Activated gamma-delta T cell (primary cell): ENCODE measurements at places on chromosomes 13 and 19.

DNA sequence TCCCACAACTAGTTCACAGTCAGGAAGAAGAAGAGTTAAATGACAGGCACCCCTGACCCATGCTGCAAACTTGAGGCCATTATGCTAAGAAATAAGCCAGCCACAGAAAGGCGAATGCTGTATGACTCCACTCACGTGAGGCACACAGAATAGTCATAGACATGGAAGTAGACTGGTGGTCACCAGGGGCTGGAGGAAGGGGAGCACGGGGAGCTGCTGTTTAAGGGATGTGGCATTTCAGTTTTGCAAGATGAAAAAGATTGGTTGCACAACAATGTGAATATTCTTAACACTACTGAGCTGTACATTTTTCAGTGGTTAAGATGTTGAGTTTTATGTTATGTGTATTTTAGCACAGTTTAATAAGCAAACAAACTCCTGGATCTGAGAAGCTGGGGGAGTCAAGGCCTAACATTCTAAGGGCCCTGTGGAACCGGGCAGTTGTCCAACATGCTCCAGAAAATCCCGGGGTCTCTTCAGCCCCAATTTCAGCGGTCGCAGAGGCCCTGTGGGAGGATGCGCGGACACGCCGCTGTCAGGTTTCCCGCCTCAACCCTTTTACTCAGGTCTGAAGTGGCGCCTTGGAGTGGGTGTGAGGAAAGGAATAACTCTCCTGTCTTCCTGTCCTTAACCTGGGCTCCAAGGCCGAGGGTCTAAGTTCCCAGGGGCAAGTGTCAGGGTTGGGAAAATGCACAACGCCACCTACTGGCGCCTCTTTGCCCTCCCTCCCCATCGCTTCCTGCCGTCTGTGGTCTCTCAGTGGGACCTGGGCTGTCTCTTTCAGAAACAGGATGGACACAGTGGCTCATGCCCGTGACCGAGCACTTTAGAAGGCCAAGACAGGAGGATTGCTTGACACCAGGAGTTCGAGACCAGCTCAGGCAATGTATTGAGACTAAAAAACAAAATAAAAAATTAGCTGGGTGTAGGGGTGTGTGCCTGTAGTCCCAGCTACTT is 4.4 kb upstream of the TMEM272 start:
- DNase-seq: no peak

DNA sequence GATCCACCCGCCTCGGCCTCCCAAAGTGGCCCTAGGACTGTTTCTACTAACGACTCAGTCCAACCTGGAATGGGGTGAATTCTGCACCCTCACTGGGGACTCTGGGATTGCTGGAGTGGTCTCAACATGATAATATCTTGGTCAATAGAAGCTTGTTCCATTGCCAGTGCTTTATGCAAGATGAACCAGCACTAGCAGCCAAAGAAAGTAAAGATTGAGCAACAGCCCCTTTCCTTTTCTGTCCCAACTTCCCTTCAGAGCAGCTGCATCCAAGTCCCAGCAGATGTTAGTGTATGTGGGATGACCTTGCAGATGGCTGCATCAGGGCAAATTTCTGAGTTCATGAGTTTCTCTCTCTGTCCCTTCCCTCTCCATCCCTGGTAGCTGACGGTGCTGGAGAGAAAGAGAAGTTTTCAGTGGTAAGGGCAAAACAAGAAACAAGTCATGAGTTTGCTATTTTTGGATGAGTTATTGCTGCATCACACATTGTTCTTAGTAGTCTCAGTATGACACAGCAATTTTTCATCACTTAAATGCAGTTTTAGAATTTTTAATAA is 183.6 kb upstream of the EDNRB start:
- DNase-seq: no peak

DNA sequence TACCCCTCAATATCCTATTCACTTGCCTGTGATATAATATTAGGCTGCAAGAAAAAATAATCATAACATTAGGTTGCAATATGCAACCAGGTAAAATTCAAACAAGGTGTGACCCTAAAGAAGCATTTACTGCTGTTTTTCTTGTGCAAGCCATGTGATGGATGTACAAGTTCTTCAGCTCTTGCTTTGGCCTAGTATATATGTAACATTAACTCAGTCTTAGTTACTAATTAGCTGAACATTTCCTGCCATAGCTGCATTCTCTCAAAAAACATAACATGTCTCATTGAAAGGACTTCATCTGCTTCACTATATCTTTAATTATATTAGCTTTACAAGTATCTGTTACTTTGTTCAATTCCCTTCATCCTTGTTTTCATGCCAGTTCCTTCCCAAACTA is 406.8 kb upstream of the HTR2A start:
- DNase-seq: no peak

GRCh38 chr19:54928299-54928698 is 19.0 kb downstream of the NLRP7 start:
- DNase-seq: no peak

- no peak for DNase-seq
Measured at GRCh38 chr19:17526922-17527321, 15.5 kb downstream of the PGLS start.

DNA sequence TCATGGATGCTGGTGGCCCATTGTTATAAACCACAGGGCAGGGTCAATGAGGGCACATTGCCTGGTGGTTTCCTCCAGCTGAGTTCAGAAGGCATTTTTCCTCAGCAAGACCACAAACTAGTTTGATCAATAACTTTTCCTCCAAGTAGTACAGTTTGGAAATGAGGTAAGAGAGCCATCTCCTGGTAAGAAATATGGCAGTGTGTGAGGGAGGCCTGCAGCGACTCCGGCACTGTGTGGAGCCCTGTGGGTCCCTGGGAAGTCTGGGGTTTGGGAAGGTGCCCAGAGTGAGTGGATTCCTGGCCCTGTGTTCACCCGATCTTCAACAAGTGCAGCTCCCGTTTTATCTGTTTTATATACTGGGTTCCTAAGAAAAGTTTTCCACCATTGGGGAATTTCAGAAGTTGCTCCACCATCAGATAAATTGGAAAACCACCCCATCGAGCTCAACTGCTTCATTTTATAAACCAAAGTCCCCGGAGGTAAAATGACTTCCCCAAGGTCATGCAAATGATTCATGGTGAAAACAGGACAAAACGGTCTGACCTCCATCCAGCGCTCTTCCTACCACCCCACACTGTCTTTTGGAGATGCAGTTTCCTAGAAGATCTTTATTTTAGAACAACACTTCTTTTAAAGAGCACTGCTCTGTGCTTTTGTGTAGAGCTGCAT is 148.4 kb downstream of the KATNAL1 start:
- DNase-seq: no peak

DNA sequence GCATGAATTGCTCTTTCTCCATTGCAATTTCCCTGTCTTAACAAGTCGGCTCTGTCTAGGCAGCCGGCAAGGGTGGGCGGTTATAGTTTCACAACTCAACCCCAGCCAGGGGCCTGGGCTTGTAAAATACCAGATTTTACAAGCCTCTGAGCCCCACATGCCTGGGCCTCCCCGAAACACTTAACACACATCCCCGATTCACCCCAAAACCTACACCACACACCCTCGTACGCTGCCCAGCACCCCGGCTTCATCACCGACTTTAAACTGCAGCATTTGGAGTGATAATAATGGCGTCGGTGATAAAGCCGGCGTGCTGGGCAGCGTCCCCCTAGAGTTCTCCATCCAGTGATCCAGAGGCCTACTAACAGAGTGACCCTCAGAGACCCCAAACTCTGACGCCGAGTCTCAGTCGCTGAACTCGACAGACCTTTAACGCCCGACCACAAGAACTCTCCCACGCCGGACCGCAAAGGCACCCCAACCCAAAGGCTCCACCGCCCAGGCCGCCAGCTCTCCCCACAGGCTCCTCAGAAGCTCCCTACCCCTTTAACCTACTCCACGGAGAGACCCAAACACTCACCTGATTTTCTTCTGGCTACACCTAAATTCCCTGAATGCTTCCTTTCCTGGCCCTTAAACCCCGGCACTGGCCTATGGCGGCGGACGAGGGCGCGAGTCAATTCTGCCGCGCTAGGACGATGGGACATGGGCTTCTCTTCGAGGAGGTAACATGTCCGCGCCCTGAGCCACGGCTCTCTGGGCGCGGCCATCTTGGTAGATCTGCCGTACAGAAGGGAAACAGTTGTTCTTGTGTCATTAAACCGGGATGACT is at the start of gene ZNF649:
Gene ZNF649, minus strand, starts transcription at position 687 of the 835 bp plus-strand sequence. CDS start 4,910 bp downstream, outside the sequence.
- DNase-seq: peak; percentile 40

DNA sequence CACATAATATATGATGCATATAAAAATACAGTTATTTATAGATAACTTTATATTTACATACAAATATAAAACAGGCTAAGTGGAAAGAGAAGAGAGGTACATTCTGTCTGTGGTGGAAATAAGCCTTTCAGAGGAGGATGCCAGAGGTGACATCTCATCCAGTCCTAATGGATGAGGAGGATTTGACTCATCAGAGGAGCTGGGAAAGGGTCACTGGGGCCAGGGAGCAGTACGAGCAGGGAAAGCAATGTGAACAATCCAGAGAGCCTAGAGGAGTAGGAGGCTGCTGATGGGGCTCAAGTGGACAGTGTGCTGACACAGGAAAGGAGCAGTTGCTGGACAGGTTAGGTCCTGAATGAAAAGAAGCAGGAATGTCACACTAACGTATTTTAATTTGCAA is 18.6 kb downstream of the NALCN start:
- no peak for DNase-seq

- DNase-seq: no peak
Measured at GRCh38 chr13:110089815-110090214, 217.1 kb downstream of the COL4A1 start.

- no peak for DNase-seq
Measured at GRCh38 chr13:113971471-113972231, 2.2 kb downstream of the C13orf46 start.

DNA sequence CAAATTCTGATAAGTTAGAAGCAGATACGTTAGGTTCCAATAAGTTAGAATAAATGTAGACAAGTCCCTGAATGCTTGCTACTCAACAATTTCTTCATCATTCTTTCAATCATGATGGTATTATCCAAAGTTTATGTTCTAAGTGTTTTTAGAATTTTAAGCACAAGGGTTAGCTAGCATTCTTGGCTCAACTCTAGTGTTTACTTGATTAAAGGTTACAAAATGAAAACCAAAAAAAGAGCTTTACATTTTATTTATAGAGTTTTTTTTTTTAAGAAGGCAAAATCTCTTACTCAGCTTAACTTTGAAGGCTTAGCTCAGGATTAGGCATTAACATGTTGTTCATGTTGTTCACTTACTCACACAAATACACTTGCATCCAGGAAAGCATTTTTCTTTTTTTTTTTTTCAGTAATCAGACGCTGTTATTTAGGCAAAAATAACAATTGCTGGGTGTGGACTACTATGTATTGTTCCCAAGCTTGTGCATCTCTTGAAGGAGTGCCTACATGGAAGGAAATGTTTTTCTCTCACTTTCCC is 420.6 kb downstream of the DCT start:
- no peak for DNase-seq

GRCh38 chr13:48629277-48629676 is 24.5 kb upstream of the CYSLTR2 start:
- no peak for DNase-seq

GRCh38 chr19:5954293-5954692 is 23.6 kb downstream of the RANBP3 start:
- no peak for DNase-seq

- DNase-seq: no peak
Measured at GRCh38 chr19:45864629-45865082, 530 bp downstream of the FOXA3 start.

- DNase-seq: no peak
Measured at GRCh38 chr19:4018775-4019504, 11.4 kb downstream of the PIAS4 start.

GRCh38 chr13:21405309-21405708 is 53.8 kb downstream of the ZDHHC20 start:
- no peak for DNase-seq

GRCh38 chr19:34904664-34905527 is 21.8 kb upstream of the ZNF30 start:
- DNase-seq: no peak

- no peak for DNase-seq
Measured at GRCh38 chr19:54937926-54938325, 9.4 kb downstream of the NLRP7 start.

DNA sequence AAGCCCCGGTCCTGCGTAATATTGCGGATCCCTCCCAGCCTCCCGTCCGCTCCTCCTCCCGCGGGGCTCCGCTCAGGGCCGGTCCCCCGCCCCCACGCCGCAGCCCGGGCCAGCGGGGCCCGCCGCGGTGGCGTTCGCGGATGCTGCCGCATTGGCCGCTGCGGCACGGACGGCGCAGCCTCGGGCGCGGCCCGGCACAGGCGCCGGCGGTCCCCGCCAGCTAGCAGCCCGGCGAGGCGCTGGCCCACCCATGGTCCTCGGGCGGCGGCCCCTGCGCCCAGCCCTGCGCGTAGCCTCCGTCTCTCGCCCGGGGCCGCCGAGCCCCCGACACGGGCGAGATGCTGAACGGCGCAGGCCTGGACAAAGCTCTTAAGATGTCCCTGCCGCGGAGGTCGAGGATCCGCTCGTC is at the start of gene ATP8A2:
Gene ATP8A2, plus strand, starts transcription at position 100 of the 409 bp plus-strand sequence. Its CDS starts 239 bp downstream, at position 339.
- no peak for DNase-seq

- DNase-seq: no peak
Measured at GRCh38 chr19:18311502-18312091, 11.3 kb downstream of the LSM4 start.

- no peak for DNase-seq
Measured at GRCh38 chr19:4313847-4314490, 9.6 kb downstream of the FSD1 start.

DNA sequence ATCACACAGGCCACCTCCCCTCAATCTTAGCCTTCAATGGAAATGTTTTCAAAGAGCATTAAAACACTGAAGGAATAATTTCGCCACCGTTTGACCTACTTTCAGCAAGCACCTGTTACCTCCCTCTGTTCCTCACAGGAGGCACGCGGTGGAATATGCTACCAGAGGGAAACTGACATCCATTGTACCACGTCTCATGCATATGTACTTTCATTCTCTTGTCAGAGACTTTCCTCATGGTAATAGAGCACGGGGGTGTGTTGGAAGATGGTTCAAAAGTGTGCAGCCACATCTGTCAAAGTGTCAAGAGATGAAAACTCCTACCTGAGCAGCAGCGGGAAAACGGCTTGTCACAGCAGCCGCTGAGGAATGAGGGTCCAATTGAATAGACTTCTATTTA is 143.4 kb downstream of the NALCN start:
- DNase-seq: no peak

GRCh38 chr13:109318945-109319590 is 467.3 kb downstream of the IRS2 start:
- peak; percentile 9 for DNase-seq

- no peak for DNase-seq
Measured at GRCh38 chr13:75271846-75272245, 210.1 kb downstream of the TBC1D4 start.

GRCh38 chr13:83549671-83550070 is 332.6 kb downstream of the SLITRK1 start:
- DNase-seq: no peak

DNA sequence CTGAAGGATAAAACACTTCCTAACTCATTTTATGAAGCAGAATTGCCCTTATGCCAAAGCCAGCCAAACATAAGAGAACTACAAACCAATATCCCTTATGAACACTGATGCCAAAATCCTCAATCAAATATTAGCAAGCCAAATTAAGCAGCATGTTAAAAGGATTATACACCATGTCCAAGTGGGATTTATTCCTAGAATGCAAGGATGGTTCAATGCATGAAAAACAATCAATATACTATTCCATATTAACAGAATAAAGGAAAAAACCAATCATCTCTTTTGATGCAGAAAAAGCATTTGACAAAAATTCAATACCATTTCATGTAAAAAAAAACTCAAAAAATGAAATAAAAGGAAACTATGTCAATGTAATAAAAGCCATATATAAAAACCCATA is 10.9 kb downstream of the ZNF792 start:
- no peak for DNase-seq
